Caudate nucleus (tissue), 63 donors: ENCODE measurements at places on chromosomes 12 and 14.
A peak's percentile ranks its signal among the peaks of the same experiment; 100 is the strongest.

GRCh38 chr14:41604721-41605531 lies 1.8 kb upstream of the LRFN5 start:
- DNase-seq, result no peak

DNA sequence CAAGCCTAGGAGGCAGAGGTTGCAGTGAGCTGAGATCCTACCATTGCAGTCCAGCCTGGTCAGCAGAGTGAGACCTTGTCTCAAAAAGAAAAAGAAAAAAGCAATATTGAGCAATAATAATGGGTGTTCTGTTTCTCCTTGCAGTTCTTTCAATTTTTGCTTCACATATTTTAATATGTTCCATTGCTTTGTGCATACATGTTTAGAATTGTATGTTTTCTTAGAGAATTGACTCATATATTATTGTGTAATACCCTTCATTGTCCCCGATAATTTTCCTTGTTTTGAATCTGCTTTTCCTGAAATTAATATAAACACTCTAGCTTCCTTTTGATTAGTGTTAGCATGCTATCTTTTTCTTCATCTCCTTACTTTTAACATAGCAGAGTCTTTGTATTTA lies 138.4 kb upstream of the NPAS3 start:
- DNase-seq, result no peak

GRCh38 chr12:109448707-109449390 lies 28.3 kb downstream of the KCTD10 start:
- no peak for DNase-seq

- DNase-seq, result no peak
Observed at GRCh38 chr14:54529811-54530210, 20.1 kb downstream of the CGRRF1 start.

- DNase-seq, result no peak
Observed at GRCh38 chr14:21614240-21614639, 20.5 kb downstream of the OR10G2 start.

GRCh38 chr12:122023339-122024131 lies 1.9 kb downstream of the BCL7A start:
- DNase-seq, result peak; percentile 67

DNA sequence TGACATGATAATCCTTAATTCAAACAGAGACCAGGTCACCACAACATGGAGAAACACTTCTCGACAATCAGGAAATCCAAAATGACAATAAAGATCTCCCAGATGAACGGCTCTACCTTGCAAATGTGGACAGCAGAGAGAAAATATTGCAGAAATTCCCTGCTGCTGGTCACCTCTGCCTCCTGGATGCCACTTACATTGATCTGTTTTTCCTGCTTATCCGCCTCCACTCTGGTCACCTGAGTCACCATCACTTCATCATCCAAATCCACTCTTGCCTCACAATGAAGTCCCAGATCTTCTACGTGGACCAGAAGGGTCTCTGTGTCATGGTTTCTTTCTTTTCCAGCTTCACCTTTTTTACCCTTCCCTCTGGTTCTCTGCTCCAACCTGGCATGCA lies 21.1 kb downstream of the TTC9 start:
- DNase-seq, result no peak

GRCh38 chr12:20361416-20361815 lies 6.9 kb upstream of the PDE3A start:
- no peak for DNase-seq

DNA sequence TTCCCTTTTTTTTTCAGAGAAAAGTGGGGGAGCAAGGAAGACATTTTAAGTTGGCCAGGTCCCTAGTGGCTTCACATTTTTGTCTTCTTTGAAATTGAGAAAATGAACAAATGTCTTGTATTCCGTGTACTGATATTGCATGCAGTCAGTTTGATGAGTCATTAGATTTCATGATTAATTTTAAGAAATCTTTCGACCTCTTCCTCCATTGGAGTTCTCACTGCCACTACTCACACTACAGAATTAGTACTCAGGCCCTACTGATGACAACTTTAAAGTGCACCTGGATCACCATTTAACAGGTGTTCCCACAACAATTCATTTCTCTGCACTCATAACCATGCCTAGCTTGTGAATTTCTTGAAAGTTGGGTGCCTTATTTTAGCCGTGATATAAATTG lies 50.5 kb downstream of the SAMD4A start:
- DNase-seq, result no peak

- no peak for DNase-seq
Observed at GRCh38 chr12:113479590-113480335, 8.1 kb upstream of the LHX5 start.
